ENCODE measurements at places on chromosomes 3 and 15. TPM values are rescaled to one million over a fixed set of nuclear protein-coding genes. Genes with fewer than 3 reads are reported as not detected.

DNA sequence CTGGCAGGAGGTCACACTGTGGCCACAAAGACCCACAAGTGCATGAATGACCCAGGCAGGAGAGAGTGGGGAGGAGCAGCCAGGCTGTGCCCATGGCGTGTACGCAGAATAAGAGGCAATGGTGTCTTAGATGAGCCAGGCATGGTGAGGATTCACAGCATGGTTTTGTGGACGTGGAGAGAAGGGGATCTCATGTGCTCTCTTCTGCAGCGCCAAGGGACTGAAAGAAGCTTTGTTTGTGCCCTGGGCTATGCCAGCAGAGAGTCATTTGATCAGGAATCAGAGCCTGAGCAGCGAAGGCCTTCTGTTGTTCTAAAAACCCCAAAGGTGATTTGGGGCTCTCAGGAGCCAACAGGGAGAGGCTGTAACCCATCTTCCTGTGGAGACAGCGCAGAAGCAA, 18.7 kb upstream of the RPP14 start:
- H3K4me1 ChIP-seq = no peaks in the 10 kb centered on the region
- H3K36me3 ChIP-seq = no peaks in the 10 kb centered on the region
- DNase-seq = no peak
- H3K27ac ChIP-seq = no peak overlapping the region

The ZNF502 gene
- total RNA-seq = 1.0 TPM

DNA sequence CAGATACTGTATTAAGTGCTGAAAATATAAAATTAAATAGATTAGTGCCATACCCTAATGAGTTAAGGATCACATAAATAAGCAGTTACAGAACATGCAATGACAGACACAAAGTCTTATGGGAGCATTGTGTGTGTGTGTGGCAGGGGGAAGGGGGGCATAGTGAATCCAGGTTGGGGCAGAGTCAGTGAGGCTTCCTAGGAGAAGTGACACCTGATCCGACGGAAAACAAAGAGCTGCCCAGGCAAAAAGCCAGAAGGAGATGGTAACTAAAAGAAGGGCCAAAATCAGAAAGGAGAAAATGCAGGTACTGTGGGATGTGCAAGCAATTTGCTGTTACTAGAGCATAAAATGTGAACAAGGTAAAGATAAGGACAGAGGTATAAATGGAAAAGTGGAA, 80.1 kb upstream of the CHRM5 start:
- no peak for DNase-seq
- no peaks in the 10 kb centered on the region for H3K27me3 ChIP-seq
- peaks cover 4% of the 10 kb centered on the region for H3K4me1 ChIP-seq
- H3K36me3 ChIP-seq = no peaks in the 10 kb centered on the region

The ZCWPW2 gene
- total RNA-seq = 0.97 TPM

The KNG1 gene
- not detected for total RNA-seq

DNA sequence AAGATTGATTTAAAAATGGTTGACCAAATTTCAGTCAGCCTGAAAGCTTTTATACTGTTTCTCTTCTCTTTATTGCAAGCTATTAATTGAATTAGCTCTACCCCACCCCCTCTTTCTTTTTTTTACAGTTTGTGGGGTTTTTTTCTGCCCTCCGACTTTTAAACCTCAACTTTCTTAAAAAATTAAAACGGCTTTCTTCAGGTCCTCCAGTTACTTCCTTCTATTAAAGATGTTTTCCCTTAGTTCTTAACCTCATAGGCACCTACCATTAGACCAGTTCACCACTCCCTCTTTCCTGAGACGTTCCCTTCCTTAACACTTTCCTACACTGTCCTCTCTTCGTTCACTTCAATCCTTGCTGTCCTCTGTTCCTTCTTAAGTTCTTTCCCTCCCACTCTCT, 52.4 kb downstream of the ATP8B4 start:
- no peaks in the 10 kb centered on the region for H3K27me3 ChIP-seq
- H3K4me3 ChIP-seq = no peak overlapping the region
- no peak for DNase-seq
- no peaks in the 10 kb centered on the region for H3K36me3 ChIP-seq
- no peak overlapping the region for H3K27ac ChIP-seq

DNA sequence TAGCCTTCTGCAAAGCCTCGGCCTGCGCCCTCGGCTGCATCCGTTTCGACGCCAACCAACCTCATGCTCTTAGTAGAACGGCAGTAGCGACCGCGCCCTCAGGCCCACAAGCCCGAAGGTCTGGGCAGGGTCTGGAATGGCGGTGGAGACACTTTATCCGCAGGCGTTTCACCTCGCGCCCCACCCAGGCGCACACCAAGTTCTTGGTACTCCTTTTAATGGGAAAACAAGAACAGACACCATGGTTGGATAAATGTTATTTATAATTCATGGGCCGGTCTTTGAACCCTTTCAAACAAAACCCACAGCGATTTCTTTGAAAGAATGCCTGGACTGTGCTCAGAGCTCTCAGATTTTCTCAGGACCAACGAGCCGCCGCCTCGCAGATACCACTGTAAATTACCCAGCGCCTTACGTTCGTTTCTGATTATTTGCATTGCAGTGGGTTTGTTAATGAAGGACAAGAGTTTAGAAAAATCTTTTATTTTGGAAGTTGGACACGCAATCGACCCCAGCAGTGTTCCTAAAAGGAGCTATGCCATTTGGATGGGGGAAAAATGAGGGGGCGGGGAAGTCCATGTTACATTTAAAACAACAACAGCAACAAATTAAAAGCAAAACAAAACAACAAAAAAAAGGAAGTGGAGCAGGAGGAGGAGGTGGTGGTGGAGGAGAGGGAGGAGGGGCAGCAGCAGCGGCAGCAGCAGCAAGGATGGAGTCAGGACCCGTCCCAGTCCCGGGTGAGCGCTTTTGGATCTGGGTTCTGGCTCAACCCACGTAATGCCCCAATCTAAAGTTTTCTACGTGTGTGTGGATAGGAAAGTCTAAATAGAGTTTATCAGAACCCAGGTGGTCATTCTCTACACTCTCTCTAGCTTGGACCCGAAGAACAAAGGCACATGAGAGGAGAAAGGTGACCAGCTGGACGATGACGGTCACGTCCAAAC, 993 bp upstream of the ISL2 start:
- H3K4me3 ChIP-seq = peak overlapping the region; percentile 74
- H3K36me3 ChIP-seq = peaks cover 4% of the 10 kb centered on the region
- no peaks in the 10 kb centered on the region for H3K27me3 ChIP-seq
- H3K4me1 ChIP-seq = 0 out of 2 replicates have a peak, but pooled peaks cover 3% of the 10 kb centered on the region
- H3K27ac ChIP-seq = peak overlapping the region; percentile 74

DNA sequence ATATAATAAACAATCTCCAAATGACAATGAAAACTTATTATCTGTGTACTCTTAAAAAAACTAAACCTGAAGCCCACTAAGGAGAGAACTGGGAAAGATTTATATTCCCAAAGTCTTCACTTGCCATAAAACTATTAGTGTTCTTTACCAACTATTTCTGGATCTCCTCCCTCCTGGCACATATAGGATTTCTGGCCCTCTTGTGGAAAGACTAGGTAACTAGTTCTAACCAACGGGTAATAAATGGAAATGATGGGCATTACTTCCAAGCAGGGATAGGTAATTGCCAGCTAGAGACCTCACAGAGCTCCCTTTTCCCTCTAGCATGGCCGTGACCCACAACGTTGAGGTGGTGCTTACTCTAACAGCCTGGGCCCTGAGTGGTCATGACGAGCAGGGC, 110.1 kb downstream of the DNAH12 start:
- no peak overlapping the region for H3K4me3 ChIP-seq
- peak; percentile 49 for DNase-seq
- no peaks in the 10 kb centered on the region for H3K36me3 ChIP-seq
- no peak overlapping the region for H3K27ac ChIP-seq

GRCh38 chr15:43828061-43828657, 1.4 kb downstream of the WDR76 start:
- H3K27me3 ChIP-seq = no peaks in the 10 kb centered on the region
- DNase-seq = no peak
- peaks cover 14% of the 10 kb centered on the region for H3K36me3 ChIP-seq
- peak overlapping the region; percentile 64 for H3K4me3 ChIP-seq
- no peak overlapping the region for H3K27ac ChIP-seq

DNA sequence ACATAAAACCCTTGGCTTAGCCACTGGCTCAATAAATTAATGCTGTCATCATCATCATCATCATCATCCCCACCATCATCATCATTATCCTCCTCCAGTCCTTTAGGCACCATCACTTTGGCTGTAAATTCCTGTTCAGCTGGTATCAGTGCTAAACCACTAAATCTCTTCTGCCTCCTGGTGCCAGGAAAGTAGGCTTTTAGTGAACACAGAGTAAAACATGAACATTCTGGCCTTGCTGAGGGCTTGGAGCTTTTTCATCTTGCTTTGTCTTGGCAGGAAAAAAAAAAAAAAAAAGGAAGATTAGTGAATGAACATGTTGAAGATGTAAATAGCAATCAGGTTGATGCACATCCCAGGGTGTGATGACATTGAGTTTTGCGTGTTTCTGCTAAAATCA, 67.3 kb upstream of the EIF1B start:
- DNase-seq = no peak
- H3K4me1 ChIP-seq = no peaks in the 10 kb centered on the region
- H3K36me3 ChIP-seq = no peaks in the 10 kb centered on the region
- no peak overlapping the region for H3K27ac ChIP-seq
- H3K4me3 ChIP-seq = no peak overlapping the region

The FBXO40 gene
- 0.02 TPM for total RNA-seq

The CTDSPL gene
- total RNA-seq = 7.7 TPM

DNA sequence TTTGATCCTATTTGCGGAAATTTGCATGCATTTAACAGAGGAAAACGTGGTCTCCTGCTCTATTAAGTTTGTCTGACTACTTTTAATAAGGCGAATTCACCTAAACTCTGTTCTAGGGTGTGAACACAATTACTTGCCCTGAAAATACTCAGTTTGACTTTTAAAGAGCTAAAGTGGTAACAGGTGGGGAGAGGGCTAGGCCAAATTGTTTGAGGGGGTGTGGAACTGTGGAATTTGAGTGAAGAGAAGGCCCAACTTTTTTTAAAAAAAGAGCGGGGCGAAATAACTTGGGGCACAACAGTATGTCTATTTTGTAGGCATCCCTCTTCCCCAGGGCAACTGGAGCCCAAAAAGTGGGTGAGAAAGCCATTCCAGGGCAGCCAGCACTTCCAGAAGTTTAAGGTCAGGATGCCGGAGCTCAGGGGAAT, 580 bp upstream of the FXR1 start:
- H3K27me3 ChIP-seq = no peaks in the 10 kb centered on the region
- H3K4me1 ChIP-seq = peaks cover 6% of the 10 kb centered on the region
- H3K27ac ChIP-seq = peak overlapping the region; percentile 98
- no peak for DNase-seq
- peak overlapping the region; percentile 97 for H3K4me3 ChIP-seq
- H3K36me3 ChIP-seq = peaks cover 20% of the 10 kb centered on the region

The CIDEC gene
- total RNA-seq = not detected

The KIF15 gene
- total RNA-seq = 41.9 TPM

DNA sequence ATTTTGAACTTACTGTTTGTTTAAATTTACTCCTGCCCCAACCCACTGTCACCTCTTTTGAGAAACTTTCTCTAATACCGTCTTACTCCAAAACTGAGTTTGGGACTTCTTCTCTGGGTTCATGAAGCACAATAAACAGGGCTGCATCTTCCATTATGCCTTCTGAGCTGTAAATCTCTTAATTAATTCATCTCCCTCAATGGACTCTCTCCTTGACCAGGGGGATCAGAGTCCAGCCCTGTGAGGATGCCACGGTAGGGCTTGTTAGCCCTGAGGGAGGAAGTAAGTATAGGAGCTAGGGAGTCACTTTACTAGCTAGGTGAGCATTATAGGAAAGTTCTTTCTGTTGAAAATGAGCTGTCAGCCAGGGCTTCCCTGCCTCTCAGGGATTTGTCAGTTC, 299.3 kb upstream of the SATB1 start:
- H3K27me3 ChIP-seq = no peaks in the 10 kb centered on the region
- DNase-seq = no peak
- no peaks in the 10 kb centered on the region for H3K36me3 ChIP-seq
- H3K4me3 ChIP-seq = no peak overlapping the region
- no peaks in the 10 kb centered on the region for H3K4me1 ChIP-seq

- peak overlapping the region; percentile 83 for H3K4me3 ChIP-seq
- DNase-seq = no peak
- H3K36me3 ChIP-seq = no peaks in the 10 kb centered on the region
- H3K4me1 ChIP-seq = peaks cover 5% of the 10 kb centered on the region
- no peak overlapping the region for H3K27ac ChIP-seq
- H3K27me3 ChIP-seq = no peaks in the 10 kb centered on the region
These were observed 671 bp upstream of the DCUN1D1 start for GRCh38 chr3:182981038-182981380.

GRCh38 chr3:155407971-155408370, 114.5 kb upstream of the STRIT1 start:
- no peak for DNase-seq
- no peak overlapping the region for H3K27ac ChIP-seq
- H3K4me1 ChIP-seq = peaks cover 5% of the 10 kb centered on the region
- H3K36me3 ChIP-seq = no peaks in the 10 kb centered on the region
- H3K27me3 ChIP-seq = no peaks in the 10 kb centered on the region

GRCh38 chr3:132448216-132448961, 31.1 kb downstream of the DNAJC13 start:
- peaks cover 19% of the 10 kb centered on the region for H3K4me1 ChIP-seq
- DNase-seq = peak; percentile 41
- no peak overlapping the region for H3K4me3 ChIP-seq
- H3K27ac ChIP-seq = no peak overlapping the region
- peaks cover 8% of the 10 kb centered on the region for H3K36me3 ChIP-seq
- no peaks in the 10 kb centered on the region for H3K27me3 ChIP-seq

GRCh38 chr15:61880084-61880483, 180.2 kb downstream of the VPS13C start:
- no peaks in the 10 kb centered on the region for H3K27me3 ChIP-seq
- H3K36me3 ChIP-seq = 0 out of 2 replicates have a peak, but pooled peaks cover 3% of the 10 kb centered on the region
- no peak overlapping the region for H3K27ac ChIP-seq
- no peak for DNase-seq

DNA sequence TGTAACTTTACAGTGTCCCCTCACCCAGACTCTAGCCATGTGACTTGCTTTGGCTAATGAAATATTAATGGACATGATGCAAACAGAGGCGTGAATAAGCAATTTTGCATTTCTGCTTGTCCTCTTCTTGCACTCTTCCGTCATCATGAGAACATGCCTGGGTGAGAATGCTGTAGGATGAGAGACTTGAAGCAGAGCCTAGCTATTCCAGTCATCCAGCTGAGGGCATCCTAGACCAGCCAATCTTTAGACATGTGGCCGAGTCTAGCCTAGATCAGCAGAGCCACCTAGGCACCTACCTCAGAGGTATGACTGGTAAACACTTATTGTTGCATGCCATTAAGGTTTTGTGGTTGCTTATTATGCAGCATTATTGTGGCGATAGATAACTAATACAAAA, 450.5 kb upstream of the AZI2 start:
- no peaks in the 10 kb centered on the region for H3K36me3 ChIP-seq
- peak; percentile 56 for DNase-seq
- no peaks in the 10 kb centered on the region for H3K27me3 ChIP-seq
- no peaks in the 10 kb centered on the region for H3K4me1 ChIP-seq

GRCh38 chr15:90750186-90750585, 33.0 kb downstream of the BLM start:
- no peak overlapping the region for H3K27ac ChIP-seq
- peaks cover 43% of the 10 kb centered on the region for H3K36me3 ChIP-seq
- H3K4me3 ChIP-seq = no peak overlapping the region
- DNase-seq = no peak

Measured in SJCRH30 (cell line).